HepG2 (cell line): ENCODE measurements at places on chromosomes 7 and 10.

GRCh38 chr7:145863-146262 is 46.5 kb upstream of the FAM20C start:
- DNase-seq = no peak

DNA sequence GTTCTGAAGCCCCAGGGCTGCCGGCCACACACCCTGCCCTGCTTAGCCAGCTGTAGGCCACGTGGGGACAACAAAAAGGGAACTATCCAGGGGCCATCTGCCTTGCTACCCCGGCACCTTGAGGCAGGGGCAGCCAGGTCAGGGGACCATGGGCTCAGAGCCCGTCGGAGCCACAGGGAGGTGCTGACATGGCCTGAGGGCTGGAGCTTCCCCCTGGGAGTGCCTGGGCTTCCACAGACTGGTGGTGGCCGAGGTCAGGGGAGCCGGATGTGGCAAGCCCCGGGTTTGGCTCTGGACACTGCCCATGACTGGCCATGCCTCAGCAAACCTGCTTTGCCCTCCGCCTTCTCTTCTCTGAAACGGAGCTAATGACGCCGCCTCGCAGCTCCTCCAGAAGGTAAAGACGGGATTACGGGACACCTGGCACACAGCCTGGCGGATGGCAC is 178.5 kb downstream of the EBF3 start:
- DNase-seq = no peak

- no peak for DNase-seq
Observed at GRCh38 chr7:100215895-100216294, 3.9 kb upstream of the PVRIG start.

DNA sequence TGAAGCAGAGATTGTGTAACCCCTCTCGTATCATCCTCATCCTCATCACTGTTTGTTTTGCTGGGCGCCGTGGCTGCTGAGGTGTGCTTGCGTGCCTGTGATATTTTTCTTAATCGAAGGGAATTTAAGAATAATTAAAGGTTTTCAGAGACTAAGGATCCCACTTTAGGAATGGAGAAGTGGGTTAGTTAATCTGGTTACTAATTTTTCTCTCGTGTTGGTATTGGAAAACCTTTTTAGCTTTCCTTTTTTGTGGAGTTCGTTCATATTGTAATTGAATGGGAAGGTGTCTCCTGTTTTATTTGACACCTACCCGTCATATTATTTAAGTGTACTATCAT is 1.3 kb downstream of the UBN2 start:
- DNase-seq = no peak

GRCh38 chr7:98211676-98212531 is 665 bp downstream of the BHLHA15 start:
- peak; percentile 85 for DNase-seq

- no peak for DNase-seq
Observed at GRCh38 chr7:116230191-116231005, 20.1 kb downstream of the TES start.

DNA sequence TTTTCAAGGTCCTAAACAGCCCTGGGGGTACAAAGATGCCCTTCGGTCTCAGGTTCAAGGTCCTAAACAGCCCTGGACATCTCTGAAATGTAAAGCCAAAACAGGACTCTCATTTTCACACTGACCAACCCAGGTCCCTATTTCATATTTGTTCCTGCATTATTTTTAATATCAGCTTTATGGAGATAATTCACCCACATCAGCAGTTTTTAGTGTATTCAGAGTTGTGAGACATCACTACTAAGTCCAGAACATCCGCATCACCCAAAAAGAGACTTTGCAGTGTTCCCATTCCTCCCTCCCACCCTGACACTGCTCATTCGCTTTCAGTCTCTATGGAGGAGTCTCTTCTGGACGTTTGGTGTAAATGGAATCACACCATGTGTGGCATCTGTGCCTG is 420.2 kb downstream of the PTPRN2 start:
- DNase-seq = no peak

GRCh38 chr7:39621784-39622411 is 1.5 kb upstream of the RALA start:
- no peak for DNase-seq

DNA sequence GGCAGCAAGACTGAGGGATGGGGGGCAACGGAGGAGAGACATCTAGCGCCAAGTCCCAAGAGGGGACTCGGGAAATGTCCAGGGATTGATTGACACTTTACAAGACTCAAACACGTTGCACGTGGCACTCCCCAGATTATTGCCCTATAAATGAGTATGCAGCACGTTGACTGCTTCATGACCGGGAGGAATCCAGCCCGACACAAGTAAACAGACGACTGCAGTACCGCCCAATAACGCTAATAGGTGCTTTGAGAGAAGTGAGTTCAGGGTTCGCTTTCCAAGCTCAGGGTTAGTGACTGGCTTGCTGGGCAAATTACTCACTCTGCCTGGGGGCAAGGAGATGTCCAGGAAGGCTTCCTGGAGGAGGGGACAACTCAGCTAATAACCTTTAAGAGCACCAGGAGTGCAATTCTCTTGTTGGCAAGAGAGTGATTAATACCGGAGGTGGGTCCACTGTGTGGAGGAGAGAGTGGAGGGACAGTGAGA is 73.3 kb upstream of the MYL10 start:
- peak; percentile 56 for DNase-seq

DNA sequence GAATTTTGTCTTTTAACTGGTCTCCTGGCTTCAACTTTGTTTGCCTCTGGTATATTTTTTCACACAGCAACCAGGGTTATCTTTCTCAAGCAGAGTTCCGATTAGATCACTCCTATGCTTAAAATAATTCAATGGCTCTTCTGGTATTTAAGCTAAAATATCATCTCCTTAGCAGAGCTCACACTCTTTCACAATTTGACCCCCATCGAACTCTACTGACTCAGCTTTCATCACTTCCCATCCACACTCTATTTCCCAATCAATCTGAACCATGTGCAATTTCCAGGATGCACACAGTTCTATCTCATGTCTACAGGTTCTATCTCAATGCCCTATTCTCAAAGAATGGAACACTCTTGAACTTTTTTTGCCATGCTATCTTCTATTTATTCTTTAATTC is 809.5 kb downstream of the GRID1 start:
- no peak for DNase-seq

DNA sequence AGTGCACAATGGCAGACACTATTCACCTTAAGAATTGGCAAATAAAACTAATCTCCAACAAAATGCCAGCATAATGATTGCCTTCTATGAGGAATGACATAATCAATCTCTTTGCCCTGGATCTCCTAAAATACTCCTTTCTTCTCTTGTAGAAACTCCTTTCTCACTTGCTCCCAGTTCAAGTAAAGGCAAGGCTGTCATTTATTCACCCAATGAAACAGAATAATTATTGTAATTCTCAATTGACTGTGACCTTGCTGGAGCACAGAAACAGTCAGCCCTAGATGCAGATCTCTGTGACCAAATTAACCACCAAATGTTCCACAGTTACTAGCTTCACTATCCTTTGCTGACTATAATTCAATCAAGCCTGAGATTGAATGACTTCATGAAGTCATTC is 99.3 kb downstream of the SEMA3C start:
- DNase-seq = no peak

DNA sequence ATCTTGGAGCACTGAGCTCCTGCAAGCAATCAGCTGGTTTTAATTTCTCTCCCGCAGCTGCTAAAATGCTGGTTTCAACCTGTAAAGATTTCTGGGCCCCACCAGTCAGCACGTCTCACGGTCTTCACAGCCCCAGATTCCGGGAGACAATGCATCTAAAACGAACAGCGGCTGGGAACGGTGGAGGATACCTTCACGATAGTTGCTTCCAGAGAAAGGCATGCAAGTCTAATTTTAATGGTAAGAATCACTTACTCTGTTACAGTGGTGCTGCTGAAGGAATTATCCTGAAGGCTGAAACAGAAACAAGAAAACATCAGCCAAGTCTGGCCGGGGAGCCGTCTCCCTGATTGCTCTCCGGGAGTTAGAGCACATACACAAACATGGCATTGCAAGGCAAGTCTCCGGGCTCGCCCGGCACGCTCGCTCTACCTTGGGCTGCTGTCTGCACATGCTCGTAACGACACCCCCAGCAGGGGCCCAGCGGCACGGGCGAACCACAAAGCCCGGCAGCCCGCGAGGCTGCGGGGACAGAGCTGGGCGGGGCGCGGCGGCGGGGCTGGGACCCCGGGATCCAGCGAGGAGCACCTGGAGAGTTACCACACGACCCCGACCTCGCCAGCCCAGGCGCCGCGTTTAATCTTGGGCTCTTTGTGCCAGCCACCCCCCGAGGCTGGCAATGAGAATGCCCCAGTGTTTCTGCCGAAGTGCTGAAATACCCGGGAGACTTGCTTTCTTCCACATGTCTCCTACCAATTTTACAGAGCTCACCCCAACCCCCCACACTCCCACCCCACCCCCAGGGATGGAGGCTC is at the start of gene FAM13C:
Gene FAM13C (minus strand): TSS at position 406 of the 815 bp plus-strand sequence. CDS start 89 bp downstream, at position 317.
- DNase-seq = peak; percentile 7

DNA sequence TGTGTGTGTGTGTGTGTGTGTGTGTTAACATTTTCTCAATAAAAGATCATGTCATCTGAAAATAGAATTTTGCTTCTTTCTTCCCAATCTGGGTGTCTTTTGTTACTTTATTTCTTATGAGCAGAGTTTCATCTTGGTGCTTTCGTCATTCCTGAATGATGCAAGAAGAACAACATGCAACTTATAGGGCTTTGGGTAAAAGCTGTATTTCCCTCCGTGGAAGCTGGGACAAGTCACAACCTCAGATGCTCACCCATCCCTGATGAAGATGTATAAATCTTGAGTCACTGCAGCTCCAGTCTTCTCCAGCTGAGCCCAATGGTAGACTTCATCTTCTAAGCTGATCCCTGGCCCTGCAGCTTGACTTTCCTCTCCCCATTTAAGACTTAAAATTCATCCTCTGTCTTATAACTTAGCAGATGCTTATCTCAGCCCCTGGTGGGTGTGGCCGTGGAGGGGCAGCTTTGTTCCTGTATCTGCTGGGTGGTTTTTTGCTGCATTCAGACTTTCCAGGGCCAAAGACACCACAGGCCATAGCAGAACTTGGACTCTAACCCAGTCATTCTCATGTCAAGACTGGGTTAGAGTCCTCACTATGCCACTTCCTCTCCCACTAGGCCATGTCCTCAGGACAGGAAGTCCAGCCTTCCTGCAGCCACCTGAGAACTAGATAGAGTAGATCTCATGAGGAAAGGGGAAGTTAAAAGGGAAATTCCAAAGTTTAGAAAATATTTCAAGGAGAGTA is 356.4 kb downstream of the TNS3 start:
- no peak for DNase-seq

GRCh38 chr10:118809357-118810220 is 54.8 kb upstream of the CACUL1 start:
- no peak for DNase-seq

- DNase-seq = no peak
Observed at GRCh38 chr7:30330134-30331111, 46.0 kb downstream of the ZNRF2 start.

- no peak for DNase-seq
Observed at GRCh38 chr7:21538936-21539495, 3.8 kb upstream of the DNAH11 start.

GRCh38 chr7:93736668-93737369 is 153.7 kb downstream of the TFPI2 start:
- no peak for DNase-seq

GRCh38 chr7:18290223-18290622 is 205.3 kb upstream of the HDAC9 start:
- DNase-seq = no peak

DNA sequence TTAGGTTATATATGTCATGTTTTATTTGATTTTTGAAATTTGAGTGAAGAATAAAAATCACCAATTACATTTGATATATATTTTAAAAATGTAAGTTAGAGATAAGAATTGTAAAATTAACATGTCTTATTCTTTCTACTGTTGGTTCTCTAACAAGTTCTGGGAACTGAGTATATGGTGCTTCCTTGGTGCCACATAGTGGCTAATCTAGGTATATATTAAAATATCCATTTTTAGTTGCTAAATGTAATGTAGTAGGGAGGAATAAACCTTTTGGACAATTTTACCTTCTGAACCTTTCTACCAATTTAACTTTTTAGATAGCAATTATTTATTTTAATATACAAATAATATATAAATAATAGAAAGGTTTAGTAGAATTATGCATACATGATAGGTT is 17.5 kb downstream of the CFAP69 start:
- DNase-seq = no peak

- DNase-seq = no peak
Observed at GRCh38 chr7:35522697-35523096, 172.2 kb downstream of the HERPUD2 start.

DNA sequence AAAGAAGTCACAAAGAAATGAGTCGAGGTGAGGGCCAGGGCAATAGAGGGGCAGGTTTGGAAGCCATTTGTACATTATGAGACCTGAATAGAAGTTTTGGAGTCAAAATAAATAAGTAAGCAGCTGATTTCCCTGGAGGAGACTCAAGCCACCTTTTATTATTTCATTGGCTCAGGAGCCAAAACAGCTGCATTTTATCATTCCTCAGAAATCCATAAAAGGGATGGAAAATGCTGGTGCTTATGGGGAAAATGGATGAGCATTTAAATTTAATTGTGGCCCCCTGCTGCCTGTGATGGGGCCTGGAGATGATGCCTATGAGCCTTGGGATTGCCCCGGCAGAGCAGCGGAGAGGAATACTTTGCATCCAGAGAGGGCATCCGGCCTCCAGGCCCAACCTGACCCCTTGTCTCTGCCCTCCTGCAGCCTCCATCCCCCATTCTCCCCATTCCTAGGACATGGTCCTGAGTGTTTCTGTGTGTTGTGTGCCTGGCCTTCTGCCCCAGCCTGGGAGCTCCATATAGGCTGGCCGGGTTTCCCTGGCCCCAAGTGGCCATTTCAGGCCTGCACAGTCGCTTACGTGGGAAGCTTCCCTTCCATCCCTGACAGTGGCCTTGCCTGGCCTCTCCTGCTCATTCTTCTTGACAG is 296.8 kb upstream of the ZMIZ1 start:
- DNase-seq = no peak

- no peak for DNase-seq
Observed at GRCh38 chr10:101956898-101957297, 99.1 kb downstream of the ARMH3 start.
